ENCODE measurements at places on chromosomes 13 and 19.
A peak's percentile ranks its signal among the peaks of the same experiment; 100 is the strongest.

GRCh38 chr13:73684750-73685149 lies 449.5 kb downstream of the KLF12 start:
- no peaks in the 10 kb centered on the region for H3K27me3 ChIP-seq
- no peaks in the 10 kb centered on the region for H3K36me3 ChIP-seq
- H3K27ac ChIP-seq, result no peak overlapping the region
- H3K4me1 ChIP-seq, result no peaks in the 10 kb centered on the region

DNA sequence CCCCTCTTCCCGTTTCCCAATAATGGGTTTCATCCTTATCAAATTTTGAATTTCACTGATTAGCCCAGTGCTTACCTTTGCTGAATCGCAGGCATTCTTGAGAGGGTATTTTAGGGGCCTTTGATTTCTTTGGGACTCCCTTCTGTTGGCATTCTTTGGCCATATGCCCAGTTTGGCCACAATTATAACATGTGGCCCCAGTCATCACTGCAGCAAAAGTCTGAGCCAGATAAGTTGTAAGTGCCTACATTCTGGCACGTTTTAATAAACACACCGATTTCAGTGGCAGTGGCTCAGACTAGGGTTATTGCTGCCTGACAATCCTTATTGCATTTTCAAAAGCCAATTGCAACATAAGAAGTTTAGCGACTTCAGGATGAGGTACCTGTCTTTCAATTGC lies 41.4 kb downstream of the ZNF726 start:
- no peak overlapping the region for H3K4me3 ChIP-seq
- no peak overlapping the region for H3K27ac ChIP-seq
- H3K36me3 ChIP-seq, result no peaks in the 10 kb centered on the region
- no peaks in the 10 kb centered on the region for H3K4me1 ChIP-seq
- no peaks in the 10 kb centered on the region for H3K27me3 ChIP-seq

DNA sequence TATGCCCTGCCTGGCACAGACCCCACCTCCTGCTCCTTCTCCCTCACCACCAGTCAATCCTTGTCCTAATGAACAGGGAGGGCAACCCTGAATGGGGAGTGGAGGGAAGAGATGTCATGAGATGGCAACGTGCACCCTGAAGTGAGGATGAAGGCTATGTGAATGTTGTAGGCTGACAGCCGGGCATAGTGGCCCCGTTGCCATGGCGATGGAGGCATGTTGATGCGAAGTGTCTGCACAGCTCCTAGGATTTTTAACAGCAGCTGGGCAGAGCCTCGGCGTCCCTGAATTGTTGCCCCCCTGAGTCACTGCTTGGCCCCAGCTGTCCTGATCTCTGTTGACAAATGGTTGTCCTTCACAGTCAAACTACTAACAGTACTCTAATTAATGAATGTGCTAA lies 4.8 kb upstream of the ALOX5AP start:
- H3K4me1 ChIP-seq, result no peaks in the 10 kb centered on the region
- no peak overlapping the region for H3K27ac ChIP-seq
- H3K27me3 ChIP-seq, result no peaks in the 10 kb centered on the region
- no peaks in the 10 kb centered on the region for H3K36me3 ChIP-seq

DNA sequence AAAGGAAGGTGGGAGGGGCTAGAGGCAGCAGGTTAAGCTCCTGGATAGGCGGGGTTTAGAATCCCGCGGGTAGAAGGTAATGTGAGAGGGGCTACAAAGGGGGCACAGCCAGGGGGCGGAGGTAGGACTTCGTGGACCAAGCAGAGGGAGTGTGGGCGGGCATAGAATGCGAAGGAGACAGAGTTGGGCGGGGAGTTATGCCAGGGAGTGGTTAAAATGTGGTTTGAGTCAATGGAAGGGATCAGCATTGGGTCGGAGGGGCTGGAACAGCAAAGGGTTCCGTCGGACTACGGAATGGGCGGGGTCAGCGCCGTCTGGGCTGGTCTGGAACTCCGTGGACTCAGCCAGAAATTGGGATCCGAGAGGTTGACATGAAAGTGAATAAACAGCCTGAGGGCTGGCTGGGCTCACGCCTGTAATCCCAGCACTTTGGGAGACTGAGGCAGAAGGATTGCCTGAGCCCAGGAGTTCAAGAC lies 3.0 kb downstream of the LTBP4 start:
- peaks cover 30% of the 10 kb centered on the region for H3K27me3 ChIP-seq
- H3K4me3 ChIP-seq, result peak overlapping the region; percentile 59
- H3K27ac ChIP-seq, result no peak overlapping the region
- no peaks in the 10 kb centered on the region for H3K36me3 ChIP-seq
- DNase-seq, result no peak

DNA sequence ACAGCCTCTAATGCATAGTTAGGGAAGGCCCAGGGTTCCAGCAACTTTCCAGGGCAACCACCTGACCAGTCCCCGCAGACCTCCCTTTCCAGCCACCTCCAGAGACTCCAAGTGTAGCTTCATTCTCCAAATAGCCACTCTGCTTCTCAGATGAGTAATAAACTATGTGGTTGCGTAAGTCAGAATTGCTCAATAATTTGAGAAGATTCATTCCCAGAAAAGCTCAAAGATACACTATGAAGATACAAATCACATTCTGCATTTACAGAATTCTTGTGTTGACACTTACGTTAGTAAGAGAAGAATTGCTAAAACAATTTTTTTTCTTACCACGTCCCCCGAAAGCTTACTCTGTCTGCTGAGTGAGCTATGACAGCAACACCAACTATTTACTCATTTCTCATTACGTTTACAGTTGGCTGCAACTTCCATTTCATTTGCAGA lies 8.2 kb upstream of the LATS2 start:
- H3K4me3 ChIP-seq, result no peak overlapping the region
- H3K27ac ChIP-seq, result no peak overlapping the region
- no peak for DNase-seq
- H3K36me3 ChIP-seq, result no peaks in the 10 kb centered on the region
- no peaks in the 10 kb centered on the region for H3K27me3 ChIP-seq

GRCh38 chr19:55483706-55484592 lies 1.0 kb upstream of the NAT14 start:
- H3K4me3 ChIP-seq, result peak overlapping the region; percentile 71
- no peaks in the 10 kb centered on the region for H3K27me3 ChIP-seq
- no peak for DNase-seq
- H3K36me3 ChIP-seq, result peaks cover 28% of the 10 kb centered on the region

DNA sequence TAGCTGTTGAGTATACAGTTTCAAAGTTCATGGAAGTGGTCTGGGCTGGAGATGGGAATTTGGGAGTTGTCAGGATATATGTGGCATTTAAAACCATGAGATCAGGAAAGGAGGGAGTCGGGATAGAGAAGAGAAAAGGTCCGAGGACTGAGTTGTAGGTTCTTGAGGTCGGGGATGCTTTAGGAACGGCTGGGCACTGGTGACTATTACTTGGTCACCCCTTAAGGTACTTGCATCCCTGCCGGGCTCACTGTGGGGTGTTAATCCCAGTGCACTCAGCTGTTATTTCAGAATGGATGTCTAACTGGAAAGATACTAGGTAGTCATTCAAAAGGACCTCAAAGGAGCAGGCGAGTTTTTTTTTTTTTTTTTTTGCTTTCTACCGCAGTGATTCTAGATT lies 34.2 kb downstream of the WASF3 start:
- H3K27ac ChIP-seq, result no peak overlapping the region
- no peaks in the 10 kb centered on the region for H3K4me1 ChIP-seq
- H3K4me3 ChIP-seq, result no peak overlapping the region
- DNase-seq, result no peak
- H3K36me3 ChIP-seq, result no peaks in the 10 kb centered on the region

- DNase-seq, result no peak
- H3K36me3 ChIP-seq, result no peaks in the 10 kb centered on the region
- H3K4me1 ChIP-seq, result no peaks in the 10 kb centered on the region
- H3K27me3 ChIP-seq, result no peaks in the 10 kb centered on the region
- no peak overlapping the region for H3K27ac ChIP-seq
Measured at GRCh38 chr13:108662528-108662927, 33.1 kb downstream of the MYO16 start.

- H3K27ac ChIP-seq, result no peak overlapping the region
- no peaks in the 10 kb centered on the region for H3K36me3 ChIP-seq
- H3K27me3 ChIP-seq, result no peaks in the 10 kb centered on the region
- H3K4me1 ChIP-seq, result no peaks in the 10 kb centered on the region
Measured at GRCh38 chr13:89310943-89311672, 1639.9 kb downstream of the SLITRK5 start.

DNA sequence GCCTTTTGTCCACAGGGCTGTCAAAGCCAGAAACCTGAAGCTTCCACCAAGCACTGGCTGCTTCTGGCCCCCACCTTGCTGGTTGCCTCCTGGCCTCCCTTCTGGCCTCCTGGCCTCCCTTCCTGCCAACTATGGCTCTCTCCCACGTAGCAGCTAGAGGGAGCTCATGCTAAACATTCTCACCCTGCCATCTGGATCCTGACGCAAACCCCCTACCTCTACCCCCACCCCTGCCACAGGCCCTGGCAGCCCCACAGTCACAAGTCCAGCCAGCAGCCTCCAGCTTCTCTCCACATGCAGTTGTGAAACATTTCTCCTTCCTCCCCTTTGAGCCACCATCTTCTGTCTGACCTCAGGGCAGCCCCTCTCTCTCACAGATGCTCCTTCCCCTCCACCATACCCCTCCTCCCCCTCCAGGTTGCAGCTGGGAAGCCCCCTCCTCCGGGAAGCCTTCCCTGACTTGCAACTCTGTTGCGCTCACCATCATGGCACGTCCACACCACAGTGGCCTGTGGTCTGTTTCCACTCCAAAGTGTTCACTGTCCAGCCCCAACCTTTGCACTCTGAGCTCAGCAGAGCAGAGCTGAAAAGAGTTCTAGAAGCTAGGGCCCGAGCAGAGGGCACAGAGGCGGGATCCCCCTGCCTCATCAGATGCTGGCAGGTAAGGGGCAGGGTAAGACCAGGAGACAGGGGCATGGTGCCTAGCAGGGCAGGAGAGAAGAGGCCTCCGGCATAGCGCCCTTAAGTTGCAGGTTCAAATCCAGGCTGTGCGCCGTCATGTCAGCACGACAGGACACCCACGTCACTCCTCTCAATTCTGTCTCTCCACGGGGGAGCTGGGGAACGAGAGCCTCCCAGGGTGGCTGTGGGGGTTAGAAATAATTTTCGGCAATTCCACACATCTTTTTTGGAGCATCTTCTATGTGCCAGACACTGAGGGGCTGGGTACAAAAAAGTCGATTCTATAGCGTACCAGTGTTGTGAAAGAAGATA lies 7.3 kb downstream of the ADGRL1 start:
- H3K36me3 ChIP-seq, result no peaks in the 10 kb centered on the region
- H3K4me1 ChIP-seq, result peaks cover 7% of the 10 kb centered on the region
- DNase-seq, result no peak
- no peaks in the 10 kb centered on the region for H3K27me3 ChIP-seq
- H3K4me3 ChIP-seq, result no peak overlapping the region

- DNase-seq, result no peak
- H3K4me3 ChIP-seq, result no peak overlapping the region
- peaks cover 27% of the 10 kb centered on the region for H3K4me1 ChIP-seq
- no peaks in the 10 kb centered on the region for H3K27me3 ChIP-seq
- peak overlapping the region; percentile 61 for H3K27ac ChIP-seq
Measured at GRCh38 chr13:24630121-24630520, 50.1 kb upstream of the ATP12A start.

- H3K27ac ChIP-seq, result no peak overlapping the region
- no peak overlapping the region for H3K4me3 ChIP-seq
- H3K27me3 ChIP-seq, result no peaks in the 10 kb centered on the region
- H3K4me1 ChIP-seq, result peaks cover 19% of the 10 kb centered on the region
- no peak for DNase-seq
Measured at GRCh38 chr19:49923055-49924003, 5.7 kb upstream of the ATF5 start.

GRCh38 chr19:44585371-44586133 lies 27.8 kb upstream of the IGSF23 start:
- peaks cover 12% of the 10 kb centered on the region for H3K4me1 ChIP-seq
- no peak overlapping the region for H3K27ac ChIP-seq
- no peak overlapping the region for H3K4me3 ChIP-seq
- no peak for DNase-seq
- H3K36me3 ChIP-seq, result no peaks in the 10 kb centered on the region

Data from lower lobe of right lung (tissue), 2 donors.